ENCODE measurements at places on chromosomes 11 and 22. TPM values are rescaled to one million over a fixed set of nuclear protein-coding genes. Genes with fewer than 3 reads are reported as not detected.
A peak's percentile ranks its signal among the peaks of the same experiment; 100 is the strongest.

GRCh38 chr11:29527391-29527936 lies 489.4 kb downstream of the KCNA4 start:
- no peak for DNase-seq

- DNase-seq: no peak
Observed at GRCh38 chr11:125579811-125580210, 10.5 kb downstream of the EI24 start.

DNA sequence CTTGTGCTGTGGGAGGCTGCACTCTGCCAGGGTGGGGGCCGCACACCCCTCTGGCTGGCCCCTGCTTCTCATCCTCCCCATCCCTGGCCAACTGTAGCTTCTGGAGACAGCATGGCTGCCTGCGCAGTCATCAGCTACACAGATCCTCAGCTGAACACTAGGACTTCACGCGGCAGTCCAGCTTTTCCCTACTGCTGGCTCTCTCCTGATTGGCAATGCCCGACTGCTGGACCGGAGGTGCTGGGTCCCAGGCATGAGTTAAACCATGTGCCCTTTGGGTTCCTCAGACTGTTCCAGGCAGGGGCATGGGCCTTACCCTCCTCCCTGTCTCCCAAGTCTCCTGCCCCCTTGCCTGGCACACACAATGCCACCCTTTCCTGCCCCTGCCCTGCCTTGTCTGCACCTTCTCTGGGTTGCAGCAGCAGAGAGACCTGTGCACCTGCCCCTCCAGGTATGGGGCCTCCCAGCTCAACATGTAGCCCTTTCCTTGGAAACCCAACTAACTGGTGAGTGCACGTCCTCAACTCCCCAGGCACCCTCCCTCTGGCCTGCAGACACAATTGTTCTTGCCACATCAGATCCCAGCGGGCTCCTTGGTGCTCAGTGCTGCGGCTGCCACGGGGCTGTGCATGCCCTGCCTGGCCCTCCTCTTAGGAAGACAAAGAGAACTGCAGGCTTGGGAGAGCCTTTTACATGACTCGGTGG lies 1039.2 kb downstream of the TBC1D22A start:
- no peak for DNase-seq

The RAB36 gene
- polyA plus RNA-seq: not detected

DNA sequence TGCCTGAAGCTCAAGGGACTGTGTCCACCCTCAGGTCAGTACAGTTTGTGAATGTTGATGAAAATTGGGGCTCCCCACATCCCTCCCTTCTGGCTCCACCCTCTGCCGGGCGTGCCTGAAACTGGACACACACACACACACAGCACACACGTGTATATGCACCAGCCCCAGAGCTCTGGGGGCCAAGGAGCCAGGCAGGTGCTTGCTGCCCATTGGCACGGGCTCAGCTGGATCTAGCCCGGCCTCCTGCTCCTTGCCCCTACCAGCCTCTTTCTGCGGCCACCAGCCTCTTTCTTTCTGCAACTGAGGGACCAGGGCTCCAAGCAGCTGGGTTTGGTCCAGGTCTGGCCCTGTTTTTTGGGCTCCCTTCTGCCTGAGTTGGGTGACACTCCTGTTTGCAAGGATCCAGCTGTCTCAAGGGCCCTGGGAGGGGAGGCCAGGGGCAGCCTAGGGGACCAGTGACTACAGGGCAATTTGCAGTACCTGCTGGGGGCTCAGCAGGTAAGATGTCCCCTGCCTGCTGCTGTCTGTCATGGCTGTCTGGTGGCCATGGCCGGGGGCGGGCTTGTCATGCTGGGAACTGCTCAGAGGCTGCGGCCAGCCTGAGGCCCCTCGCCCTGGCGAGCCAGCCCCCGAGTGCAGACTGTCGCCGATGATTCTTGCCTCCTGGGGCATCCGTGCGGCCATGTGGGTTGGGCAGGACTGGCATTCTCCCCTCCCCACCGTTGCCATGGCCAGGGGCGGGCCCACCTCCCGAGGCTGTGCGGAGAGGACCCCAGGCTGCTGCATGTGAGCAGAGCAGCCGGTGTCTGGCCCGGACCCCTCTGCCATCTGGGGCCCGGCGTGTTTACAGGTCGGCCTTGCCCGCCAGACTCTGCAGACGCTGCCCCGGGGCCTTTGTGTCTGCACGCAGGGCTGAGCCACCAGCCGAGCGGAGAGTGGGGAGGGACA lies 51.5 kb upstream of the PPARA start:
- no peak for DNase-seq

DNA sequence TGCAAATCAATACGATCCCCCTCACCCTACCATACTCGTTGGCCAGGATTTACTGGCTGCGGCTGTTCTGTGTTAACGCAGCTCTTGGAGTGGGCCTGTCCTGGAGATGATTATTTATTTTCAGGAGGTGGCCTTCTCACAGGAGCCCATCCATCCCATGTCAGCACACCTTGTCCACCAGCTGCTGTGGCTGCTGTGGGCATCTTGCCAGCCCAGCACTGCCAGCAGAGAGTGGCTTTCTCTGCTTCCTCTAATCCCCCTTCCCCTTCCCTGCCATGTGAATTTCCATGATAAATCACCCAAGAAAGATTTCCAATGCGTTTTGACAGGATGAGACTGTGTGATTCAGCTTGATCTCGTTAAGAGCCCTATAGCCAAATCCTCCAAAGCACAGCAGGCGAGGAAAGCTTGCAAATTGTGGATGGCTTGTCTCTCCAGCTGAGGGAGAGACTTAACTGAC lies 309.1 kb upstream of the C11orf87 start:
- DNase-seq: no peak

DNA sequence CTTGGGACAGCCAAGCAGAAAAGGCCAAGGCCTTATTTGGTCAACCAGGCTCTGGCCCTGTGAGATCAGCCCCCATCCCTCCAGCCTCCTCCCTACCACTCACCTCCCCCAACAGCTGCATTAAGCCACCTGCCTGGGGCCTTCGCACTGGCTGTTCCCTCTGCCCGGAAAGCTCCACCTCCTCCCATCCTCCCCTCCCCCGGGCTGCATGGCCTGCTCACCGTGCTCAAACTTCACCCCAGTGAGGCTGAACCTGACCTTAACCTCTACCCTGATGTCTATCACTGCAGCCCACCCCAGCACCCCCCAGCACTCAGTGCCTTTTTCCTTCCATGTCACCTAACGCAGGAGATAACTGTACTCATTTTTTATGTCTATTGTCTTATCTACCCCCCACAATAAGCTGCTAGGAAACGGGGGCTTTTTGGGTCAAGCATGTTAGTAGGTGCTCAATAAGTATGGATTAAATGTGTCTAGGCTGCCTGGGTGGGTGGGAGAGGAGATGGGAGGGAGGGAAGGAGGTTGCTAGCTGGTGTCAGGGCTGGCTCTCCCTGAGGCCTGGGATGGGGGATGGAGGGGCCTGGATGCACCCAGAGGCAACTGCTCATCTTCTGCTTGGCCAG lies 912 bp downstream of the PTPRCAP start:
- no peak for DNase-seq

The TBC1D10A gene
- 49.2 TPM for polyA plus RNA-seq

The TYMP gene
- 31.2 TPM for polyA plus RNA-seq

The CCDC116 gene
- not detected for polyA plus RNA-seq

GRCh38 chr11:64868904-64869570 lies 9.4 kb downstream of the EHD1 start:
- DNase-seq: no peak

DNA sequence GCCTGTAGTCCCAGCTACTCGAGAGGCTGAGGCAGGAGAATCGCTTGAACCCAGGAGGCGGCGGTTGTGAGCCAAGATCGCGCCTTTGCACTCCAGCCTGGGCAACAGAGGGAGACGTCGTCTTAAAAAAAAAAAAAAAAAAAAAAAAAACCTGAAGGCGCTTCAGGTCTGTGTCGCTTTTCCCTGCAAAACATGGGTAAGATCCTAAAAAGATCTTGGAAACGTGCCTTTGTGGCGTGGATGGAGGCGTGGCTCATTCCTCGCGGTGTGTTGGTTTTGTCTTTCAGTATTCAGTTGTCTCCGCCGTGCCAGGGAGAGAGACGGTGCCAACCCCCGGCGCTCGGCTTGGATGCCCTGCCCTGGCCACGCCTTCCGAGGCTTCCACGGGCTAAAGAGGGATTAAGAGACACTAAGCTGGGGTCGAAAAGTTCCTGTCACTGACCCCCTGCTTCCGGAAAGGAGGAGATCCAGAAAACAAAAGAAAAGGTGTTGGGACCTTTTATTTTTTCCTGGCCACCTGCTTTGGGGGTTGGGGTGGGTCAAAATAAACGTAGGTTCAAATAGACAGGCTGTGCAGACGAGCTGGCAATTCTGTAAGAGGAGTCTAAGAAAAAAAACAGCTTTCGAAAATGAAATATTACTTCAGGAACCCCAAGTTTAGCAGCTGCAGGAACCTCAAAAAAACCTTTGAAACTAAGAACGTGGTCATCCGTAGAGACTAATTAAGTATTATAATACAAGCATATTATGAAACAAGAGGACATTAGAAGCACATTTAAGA lies 1.1 kb upstream of the SLC35F2 start:
- DNase-seq: peak; percentile 4

DNA sequence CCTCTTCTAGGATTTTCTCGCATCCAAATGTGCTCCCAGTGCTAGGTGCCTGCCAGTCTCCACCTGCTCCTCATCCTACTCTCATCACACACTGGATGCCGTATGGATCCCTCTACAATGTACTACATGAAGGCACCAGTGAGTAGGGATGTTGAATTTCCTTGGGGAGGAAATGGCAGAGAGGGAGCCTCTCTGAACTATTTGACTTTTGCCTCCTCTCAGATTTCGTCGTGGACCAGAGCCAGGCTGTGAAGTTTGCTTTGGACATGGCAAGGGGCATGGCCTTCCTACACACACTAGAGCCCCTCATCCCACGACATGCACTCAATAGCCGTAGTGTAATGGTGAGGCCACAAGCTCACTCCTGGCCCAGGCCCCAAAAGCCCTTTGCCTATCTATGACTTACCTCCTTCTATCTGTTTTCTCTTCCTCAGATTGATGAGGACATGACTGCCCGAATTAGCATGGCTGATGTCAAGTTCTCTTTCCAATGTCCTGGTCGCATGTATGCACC lies 2.5 kb downstream of the TAF10 start:
- no peak for DNase-seq

The GAL gene
- polyA plus RNA-seq: not detected

DNA sequence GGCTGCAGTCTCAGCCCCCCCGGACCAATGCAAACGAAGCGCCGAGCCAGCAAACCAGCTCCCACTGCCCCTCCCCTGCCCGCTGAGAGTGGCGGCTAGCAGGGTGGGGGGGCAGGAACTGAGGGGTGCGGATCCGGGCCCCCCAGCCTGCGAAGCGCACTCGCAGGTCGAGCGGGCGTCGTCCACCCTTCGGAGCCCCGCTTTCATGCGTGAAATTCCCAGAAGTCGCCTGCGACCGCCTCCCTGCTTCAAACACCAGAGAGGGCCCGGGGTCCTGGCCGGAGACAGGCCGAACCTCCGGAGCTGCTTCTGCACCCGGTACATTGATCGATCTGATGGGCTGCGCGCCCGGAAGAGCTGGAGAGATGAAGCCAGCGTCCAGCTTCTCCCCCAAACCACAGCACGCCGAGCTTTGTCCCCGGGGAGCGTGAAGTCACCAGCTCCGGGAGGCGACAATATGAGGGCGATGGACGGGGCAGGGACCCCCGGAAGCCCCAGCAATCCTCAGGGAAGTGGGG lies 646 bp upstream of the PATZ1 start:
- peak; percentile 50 for DNase-seq

GRCh38 chr11:132285631-132286030 lies 915.2 kb downstream of the NTM start:
- no peak for DNase-seq

GRCh38 chr11:57466680-57467079 lies 6.4 kb downstream of the RTN4RL2 start:
- DNase-seq: no peak

The FOLR3 gene
- not detected for polyA plus RNA-seq

DNA sequence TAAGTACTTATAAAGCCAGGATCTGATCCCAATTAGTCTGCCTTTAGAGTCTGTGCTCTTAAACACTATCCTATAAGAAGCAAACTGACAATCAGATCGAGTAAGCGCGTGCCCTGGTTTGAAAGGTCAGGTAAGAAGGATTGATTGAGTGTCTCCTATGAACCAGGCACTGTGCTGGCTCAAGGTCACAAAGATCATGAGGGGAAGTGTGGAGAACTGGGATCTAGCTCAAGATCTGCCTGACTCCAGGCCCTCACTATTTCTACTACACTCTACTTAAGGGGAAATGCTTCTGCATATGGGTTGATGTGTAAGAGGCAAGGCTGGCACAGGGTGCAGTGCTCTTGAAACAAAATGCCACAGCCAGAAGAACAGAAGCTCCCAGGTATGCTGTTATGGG lies 77.0 kb downstream of the ME3 start:
- no peak for DNase-seq

GRCh38 chr22:26570115-26570514 lies 19.8 kb downstream of the TPST2 start:
- DNase-seq: no peak

DNA sequence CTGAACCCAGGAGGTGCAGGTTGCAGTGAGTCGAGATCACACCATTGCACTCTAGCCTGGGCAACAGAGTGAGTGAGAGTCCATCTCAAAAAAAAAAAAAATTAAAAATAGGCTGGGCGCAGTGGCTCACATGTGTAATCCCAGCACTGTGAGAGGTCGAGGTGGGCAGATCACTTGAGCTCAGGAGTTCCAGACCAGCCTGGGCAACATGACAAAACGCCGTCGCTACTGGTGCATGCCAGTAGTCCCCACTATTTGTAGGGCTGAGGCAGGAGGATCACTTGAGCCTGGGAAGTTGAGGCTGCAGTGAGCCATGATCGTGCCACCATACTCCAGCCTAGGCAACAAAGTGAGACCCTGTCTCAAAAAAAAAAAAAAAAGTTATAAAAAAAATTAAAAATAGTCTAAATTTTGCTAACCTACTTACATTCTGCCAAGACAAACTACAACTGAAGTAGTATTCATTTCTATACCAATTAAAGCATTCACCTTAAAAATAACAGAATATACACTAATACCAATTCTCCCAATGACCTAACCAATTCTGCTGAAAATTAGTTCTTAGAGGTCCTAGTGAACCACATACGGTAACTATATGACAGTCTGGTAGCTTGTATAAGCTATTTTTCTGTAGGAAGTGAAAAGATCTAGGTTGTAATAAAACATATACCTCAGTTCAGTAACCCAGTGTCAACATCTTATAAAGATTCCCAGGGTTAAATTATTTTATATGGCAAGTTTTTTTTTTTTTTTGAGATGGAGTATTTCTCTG lies 7.1 kb downstream of the DDX6 start:
- no peak for DNase-seq

DNA sequence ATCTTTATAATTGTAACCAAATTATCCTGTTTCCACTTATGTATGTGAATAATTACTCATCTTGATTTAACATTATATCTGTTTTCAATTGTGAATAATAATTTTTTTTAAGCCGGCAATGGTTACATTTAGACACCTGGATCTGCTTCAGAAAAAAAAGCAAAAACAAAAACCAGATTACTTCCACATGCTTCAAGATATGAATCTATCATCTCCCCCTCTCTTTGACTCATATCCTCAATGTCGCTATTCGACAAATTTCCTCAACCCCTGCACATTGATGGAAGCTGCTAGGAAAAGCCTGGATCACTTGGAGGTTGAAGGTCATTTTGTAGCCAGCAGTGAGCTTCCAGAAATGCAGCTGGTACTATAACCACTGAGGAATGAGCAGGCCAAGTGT lies 42.7 kb downstream of the SLC1A2 start:
- no peak for DNase-seq

GRCh38 chr11:1162138-1162475 lies 4.4 kb downstream of the MUC5AC start:
- DNase-seq: no peak

GRCh38 chr22:30408388-30409102 lies 11.7 kb downstream of the SEC14L2 start:
- DNase-seq: no peak

Measured in immature natural killer cell (primary cell).